ENCODE measurements at places on chromosomes 16 and 17.

DNA sequence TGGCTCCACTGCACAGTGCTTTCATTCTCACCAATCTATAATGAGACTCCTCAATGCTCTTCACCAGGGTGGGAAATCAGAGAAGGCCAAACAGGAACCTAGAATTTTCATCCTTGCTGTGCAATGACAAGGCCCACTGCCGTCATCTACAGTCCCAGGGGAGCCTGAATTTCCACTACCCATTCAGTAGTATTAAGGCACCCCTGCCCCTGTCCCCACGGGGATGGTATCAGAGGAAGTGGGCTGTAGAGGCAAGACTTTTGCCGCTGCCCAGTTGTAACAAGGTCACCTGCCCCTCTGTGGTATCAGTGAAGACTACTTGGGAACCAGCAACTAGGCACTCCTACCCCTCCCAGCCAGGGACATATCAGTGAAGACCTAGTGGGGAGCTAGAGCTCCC lies 104.5 kb downstream of the C16orf78 start:
- DNase-seq: no peak

- no peak for DNase-seq
Measured at GRCh38 chr16:66318505-66318904, 48.0 kb upstream of the CDH5 start.

- DNase-seq: no peak
Measured at GRCh38 chr16:12395268-12395667, 408.4 kb downstream of the CPPED1 start.

DNA sequence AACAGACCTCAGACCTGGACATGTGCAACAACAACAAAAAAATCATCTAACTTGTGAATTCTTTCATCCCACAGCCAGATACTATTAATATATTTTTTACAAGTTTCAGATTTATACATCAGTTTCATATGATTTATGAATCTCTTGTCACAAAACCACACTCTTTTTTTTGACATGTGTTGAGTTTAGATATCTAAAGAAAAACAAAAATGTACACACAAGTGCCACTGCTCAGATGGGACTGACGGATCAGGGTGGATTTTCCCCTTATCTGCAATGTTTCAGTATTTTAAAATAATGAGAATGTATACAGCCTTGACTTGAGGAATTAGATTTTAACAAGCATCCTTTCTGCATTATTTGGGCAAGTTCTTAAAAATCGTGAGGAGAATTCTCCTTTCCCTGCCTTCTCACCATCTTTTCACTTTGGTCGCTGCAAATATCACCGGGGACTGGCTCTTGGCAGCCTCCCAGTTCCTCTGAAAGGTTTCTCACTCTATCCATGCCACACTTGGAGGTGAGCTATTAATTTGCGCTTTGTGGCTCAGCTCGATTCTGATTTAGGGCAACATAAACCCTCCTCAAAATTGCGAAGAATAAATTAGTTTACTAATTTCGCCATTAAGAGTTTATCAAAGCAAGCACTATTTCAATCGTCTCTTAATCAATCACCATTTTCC lies 225.7 kb downstream of the XYLT1 start:
- DNase-seq: no peak

DNA sequence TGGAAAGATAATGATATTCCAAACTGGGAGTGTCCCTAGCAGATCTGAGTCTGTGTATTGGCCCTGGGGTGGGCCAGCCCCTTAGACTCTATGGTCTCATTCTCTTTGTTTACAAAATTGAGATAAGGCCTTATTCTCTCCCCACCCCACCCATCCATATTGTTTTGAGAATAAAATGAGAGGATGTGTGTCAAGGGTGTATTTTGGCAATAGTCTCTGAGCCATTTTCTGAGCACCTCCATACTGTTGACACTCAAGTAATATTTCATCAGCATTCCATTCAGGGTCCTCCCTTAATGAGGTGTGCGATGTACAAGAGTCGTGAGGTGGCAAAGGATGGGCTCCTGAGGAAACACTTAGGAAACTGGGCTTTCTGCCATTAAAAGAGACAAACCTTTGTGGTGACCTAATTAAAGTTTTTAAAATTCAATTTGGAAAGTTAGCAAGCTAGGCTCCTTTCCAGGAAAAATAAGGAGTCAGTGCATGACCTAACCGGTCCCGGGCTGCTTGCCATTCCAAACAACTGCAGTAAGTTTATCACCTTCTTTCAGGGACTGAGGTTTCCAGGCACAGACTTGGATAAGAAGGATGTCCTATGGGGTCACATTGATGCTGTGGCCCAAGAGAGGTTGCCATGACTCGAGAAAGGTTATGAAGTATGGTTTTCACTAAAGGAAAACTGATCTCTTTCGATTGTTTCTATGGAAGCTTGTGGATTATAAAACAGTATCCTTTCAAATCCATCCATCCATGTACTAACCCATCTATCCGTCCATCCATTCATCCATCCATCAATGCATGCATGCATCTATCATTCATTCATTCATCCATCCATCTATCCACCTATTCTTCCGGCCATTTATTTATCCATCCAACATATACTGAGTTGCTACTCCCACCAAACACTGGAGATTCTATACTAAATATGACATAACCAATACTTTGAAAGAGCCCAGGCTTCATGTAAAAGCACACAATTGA lies 443.3 kb downstream of the UTP18 start:
- no peak for DNase-seq

- DNase-seq: no peak
Measured at GRCh38 chr17:75625813-75626486, 7.3 kb upstream of the SMIM5 start.

GRCh38 chr16:28191364-28191960 lies 20.3 kb downstream of the XPO6 start:
- no peak for DNase-seq

GRCh38 chr17:55690105-55690508 lies 32.6 kb downstream of the TMEM100 start:
- no peak for DNase-seq

Data from stimulated activated CD8-positive, alpha-beta memory T cell treated with anti-CD3 and anti-CD28 coated beads, Interleukin-7, amount 100 ng/mL, for 4 hours (primary cell).